ENCODE measurements at places on chromosomes 2 and 18.

- no peak for DNase-seq
Observed at GRCh38 chr2:105400138-105400540, 1.3 kb upstream of the FHL2 start.

DNA sequence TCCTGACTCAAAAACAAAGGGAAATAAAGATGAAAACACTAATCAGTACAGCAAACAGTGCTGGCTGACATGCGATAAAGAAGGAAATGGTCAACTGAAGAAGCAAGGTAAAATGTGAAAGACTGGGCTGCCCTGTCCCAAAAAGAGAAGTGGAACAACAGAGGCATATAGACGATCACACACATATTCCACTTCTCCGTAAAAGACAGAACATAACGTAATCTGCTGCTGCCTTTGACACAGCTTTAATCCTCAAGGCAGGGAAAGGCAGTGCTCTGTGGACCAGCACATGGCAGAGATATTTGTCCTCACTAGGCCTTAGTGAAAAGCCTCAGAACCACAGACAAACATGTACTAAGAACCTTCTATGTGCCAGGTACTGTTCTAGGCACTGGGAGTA lies 24.3 kb upstream of the REL start:
- DNase-seq, result no peak

DNA sequence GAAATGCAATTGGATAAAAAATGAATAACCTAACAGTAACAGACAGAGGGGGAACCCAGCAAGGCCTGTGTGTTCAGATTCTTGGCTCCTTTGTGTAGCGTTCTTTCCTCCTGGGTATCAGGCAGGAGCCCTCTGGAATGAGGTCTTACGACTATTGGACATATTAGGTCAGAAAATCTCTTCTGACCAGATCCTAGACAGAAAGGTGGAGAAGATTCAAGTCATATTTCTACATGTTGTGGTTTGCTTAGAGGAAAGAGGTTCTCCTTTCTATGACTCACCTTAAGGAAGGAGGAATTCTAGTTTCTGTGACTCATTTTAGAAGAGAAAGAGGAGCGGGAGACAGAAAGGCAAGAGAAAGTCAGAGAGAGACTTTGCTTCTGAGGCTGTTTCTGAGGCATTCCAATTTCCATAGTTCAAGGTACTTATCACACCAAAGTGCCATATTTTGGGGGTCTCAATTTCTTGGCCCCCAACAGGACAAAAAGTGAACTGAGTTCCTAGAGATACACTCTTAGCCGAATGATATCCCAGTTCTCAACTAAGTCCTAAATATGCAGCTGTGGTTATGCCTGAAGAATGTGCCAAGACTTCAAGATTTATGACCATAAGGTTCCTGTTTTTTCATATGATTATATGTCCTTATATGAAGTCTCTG lies 618.6 kb downstream of the ZEB2 start:
- no peak for DNase-seq

GRCh38 chr2:149789549-149789948 lies 202.0 kb upstream of the MMADHC start:
- no peak for DNase-seq

GRCh38 chr2:178088774-178089270 lies 16.2 kb upstream of the PDE11A start:
- DNase-seq, result no peak

DNA sequence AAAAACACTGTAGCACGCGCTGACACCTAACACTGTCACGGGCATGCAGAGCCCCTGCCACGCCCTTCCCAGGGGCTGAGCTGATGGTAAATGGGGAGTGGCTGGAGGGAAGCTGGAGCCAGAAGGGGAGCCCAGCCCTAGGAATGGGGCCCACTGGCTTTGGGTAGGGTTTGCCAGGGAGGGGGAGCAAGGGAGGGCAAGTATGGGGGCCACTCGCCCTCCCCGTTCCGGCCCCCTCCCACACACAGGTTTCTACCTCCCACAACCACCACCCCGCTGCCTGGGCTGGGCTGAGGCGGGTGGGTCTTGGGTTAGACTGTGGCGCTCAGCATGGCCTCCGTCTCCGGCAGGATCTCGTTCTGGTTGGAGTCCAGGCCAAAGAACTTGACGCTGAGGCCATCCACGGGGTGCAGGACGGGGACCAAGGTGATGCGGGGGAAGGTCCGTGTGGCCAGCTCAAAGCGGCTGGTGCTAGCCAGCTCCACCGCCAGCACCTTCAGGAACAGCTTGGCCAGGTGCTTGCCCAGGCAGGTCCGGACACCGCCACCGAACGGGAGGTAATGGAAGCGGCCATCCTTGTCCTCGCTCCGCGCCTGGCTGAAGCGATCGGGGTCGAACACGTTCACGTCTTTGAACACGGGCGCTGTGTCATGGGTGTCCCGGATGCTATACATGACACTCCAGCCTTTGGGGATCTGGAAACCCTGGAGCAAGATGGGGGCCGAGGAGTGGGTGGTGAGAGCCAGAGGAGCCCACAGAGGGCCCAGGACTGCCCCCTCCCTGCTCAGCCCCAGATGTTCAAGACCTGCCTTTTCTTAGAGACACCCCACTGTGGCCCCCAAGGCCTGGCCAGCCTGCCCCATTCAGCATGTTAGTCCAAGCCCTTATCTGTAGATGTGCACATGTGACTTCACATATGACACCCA lies 15.5 kb downstream of the CYP26B1 start:
- no peak for DNase-seq

DNA sequence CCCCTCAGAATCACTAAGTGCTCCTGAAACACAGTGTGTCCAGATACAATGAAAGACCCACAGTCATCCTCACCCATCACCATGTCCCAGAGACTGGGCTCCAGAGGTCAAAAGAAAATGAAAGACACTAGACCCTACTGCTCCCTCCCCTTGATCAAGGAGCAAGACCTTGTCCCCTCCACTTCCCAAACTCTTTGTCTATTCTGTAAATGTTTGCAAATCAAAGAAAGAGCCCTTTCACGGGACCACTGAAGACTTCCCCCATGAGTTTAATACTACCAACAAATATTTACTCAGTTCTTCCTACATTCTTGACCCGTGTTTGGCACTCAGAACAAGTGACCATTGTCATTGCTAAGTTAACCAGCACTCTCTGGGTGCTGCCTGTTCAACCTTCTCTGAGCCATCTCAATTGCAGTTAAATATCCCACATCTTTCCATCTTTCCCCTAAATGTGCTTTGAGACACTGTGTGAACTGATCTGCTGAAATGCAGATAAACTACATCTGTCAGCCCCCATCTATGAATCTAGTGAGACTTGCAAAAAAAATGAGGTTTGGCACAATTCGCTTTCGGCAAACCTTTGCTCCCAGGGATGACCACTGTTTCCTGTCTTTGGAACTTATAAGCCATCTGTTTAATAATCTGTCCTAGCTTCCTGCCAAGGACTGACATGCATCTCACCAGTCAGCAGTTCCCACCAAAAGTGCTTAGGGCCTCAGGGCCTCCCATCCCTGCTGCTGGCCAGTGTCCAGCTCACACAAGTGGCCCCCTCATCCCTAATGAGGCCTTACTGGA lies 170.3 kb downstream of the GFPT1 start:
- DNase-seq, result no peak

Data from T-helper 22 cell (primary cell).